ENCODE measurements at places on chromosomes 13 and 19.

DNA sequence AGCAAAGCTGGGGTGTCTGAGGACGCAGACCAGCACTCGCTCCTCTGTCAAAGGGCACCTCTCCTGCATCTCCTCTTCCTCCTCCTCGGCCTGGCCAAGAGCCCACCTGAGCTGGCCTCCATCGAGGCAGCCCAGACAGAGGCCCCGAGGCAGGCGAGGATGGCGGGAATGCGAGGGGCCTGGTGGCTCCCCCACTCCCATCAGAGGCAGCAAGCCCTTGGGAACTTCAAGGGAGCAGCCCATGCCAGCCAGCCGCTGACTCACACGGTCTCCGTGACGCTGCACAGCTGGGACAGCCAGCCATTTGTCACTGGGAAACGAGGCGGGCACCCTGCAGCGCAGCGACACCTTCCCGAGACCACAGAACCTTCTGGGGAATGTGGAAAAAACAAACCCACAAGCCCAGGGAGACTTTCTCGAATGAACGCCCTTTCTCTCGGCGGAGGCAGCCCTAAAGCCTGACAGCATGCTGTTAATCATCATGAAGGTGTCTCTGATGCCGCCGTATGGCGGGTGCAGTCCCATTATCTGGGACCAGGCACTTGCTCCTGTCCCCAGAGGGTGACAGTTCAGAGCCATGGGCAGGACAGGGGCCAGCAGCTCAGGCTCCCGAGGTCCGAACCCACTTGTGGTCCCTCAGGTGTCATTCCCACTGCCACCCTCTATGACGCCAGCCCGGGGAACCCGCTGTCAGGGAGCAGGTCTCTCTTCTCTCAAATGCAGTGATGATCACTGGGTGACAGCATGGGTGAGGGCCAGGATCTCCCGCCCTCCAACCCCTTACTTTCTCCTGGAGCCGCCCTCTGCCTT lies 53.0 kb downstream of the PEPD start:
- no peak for DNase-seq

GRCh38 chr19:42250666-42251531 lies 4.0 kb downstream of the ERF start:
- no peak for DNase-seq

GRCh38 chr19:835210-835810 lies 5.5 kb upstream of the PRTN3 start:
- no peak for DNase-seq

- DNase-seq = no peak
These were observed 20.1 kb downstream of the PABPC3 start for GRCh38 chr13:25116044-25116443.

DNA sequence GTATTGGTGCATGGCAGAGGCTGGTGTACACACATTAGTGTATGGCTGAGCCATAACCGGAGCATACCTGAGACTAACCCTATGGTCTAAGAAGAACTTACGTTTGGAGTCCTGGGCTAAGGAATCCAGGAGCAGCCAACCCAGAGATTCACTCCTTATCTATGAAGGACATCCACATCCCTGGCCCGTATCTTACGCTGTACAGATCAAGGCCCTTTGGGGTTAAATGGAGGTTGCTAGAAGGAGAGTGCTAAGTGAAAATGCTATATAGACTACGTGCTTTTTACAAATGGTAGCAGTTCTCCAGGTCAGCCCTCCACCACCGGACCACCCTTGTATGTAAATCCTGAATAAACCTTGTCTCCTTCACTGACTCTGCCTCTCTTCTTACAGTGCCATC lies 1.9 kb upstream of the SUGT1 start:
- DNase-seq = no peak

- DNase-seq = no peak
These were observed 33.4 kb upstream of the KLF5 start for GRCh38 chr13:73025217-73026012.

GRCh38 chr13:94053986-94054593 lies 425.4 kb downstream of the DCT start:
- no peak for DNase-seq

- no peak for DNase-seq
These were observed 336.0 kb downstream of the SUCLA2 start for GRCh38 chr13:47665043-47665442.

DNA sequence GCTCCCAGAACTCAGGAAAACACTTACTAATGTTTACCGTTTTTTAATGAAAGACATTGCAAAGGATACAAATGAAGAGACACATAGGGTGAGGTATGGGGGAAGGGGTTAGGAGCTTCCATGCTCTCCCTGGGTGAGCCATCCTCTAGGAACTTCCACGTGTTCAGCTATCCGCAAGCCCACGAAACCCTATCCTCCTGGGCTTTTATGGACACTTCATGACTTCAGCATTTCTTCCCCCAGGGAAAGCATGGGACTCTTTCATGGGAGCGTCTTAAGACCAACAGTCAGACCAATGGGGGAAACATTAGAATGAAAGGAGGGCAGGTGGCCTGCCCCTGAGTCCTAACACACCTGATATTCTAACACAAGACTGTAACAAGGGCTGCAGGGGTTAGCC lies 6.6 kb upstream of the ESD start:
- DNase-seq = no peak

DNA sequence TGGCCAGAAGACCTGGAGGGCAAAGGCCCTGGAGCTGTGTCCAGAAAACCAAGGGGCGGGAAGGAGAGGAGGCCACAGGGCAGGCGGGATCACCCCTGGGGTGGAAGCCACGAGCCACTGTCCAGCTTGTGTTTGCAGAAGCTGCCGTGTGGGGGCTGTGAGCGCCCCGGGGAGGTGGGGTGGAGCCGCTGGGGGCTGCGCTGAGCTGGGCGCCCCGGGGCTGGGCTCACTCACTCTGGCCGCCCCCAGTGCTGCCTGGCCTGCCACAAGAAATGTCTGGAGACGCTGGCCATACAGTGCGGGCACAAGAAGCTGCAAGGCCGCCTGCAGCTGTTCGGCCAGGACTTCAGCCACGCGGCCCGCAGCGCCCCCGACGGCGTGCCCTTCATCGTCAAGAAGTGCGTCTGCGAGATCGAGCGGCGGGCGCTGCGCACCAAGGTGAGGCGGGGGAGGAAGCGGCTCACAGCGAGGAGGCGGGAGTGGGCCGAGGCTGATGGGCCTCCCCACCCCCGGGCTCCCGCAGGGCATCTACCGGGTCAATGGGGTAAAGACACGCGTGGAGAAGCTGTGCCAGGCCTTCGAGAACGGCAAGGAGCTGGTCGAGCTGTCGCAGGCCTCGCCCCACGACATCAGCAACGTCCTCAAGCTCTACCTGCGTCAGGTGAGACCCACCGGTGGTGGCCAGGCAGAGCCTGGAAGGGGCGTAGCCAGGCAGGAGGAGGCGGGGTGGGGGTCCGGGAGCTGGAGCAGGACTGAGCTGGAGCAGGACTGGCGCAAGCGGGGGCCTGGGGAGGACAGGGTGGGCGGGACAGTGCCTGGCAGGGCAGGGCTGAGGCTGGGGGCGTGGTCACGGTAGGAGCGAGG lies 13.6 kb downstream of the POLR2E start:
- DNase-seq = no peak

DNA sequence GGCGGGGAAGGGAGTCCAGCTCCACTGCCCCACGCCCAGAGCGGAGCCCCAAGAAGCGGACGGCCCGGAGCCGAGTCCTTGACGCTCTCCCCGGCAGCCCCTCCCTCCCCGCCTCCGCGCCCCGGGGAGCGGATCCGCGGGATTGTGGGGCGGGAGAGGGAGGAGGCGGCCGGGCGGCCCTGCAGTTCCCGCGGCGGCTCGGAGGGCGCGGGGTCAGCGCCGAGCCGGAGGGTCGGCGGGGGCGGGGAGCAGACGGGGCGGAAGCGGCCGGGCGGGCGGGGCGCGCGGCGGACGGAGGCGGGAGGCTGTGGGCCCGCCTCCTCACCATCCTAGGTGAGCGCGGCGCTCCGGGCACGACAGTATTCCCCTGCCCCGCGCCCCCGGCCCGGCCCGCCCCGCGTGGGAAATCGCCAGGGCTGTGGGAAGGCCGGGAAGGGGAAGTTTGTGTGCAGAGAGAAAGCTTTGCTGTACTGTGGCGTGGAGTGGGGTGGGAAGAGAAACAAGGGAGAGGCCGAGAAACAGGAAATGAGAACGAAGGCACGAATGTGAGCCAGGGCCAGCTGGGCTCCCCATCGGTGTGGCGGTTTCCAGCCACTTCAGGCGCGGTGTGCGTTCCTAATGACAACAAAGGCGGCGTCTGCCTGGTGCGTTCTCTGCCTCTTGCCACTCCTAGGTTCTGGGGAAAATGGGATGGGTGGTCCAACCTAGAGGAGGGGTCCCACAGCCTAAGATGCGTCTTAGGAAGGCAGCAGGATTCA lies 1.3 kb upstream of the KLF12 start:
- peak; percentile 30 for DNase-seq

GRCh38 chr19:19426799-19427198 lies 21.3 kb downstream of the GATAD2A start:
- DNase-seq = no peak

DNA sequence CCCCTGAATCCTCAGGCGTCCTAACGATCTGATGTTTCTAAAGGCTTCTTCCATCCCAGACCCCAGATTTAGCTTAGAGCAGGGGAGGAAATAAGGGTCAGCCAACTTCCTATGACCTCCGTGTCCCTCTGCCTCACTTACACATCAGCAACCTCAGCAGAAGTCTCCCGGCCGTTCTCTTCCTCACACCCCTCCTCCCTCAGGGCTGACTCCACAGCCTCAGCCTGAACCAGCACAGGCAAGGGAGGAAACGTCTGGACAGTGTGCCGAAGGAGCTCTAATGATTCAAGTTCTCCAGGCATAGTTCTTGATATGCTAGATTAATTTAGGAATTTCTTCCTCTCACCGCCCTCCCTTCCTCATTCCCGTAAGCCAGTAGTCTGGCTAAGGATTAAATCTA lies 121.4 kb downstream of the NUFIP1 start:
- no peak for DNase-seq

DNA sequence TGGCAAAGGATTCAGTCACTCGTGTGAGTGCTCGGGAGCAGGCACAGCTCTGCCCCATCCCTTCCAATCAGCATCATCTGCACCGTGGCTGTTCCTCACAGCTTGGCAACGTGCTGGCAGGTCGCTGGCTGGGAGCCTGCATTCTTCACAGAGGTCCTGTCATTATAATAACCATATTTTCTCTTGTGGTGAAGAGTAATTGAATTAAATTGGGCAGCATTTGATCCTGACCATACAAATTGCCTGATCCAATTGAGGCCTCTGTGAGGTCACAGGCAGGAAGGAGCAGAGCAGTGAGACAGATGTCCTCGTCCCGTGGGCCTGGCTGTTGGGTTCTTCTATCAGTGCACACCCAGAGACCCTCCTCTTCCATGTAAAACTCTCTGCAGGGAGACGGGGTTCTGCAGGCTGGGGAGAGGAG lies 407.8 kb downstream of the COG6 start:
- no peak for DNase-seq

DNA sequence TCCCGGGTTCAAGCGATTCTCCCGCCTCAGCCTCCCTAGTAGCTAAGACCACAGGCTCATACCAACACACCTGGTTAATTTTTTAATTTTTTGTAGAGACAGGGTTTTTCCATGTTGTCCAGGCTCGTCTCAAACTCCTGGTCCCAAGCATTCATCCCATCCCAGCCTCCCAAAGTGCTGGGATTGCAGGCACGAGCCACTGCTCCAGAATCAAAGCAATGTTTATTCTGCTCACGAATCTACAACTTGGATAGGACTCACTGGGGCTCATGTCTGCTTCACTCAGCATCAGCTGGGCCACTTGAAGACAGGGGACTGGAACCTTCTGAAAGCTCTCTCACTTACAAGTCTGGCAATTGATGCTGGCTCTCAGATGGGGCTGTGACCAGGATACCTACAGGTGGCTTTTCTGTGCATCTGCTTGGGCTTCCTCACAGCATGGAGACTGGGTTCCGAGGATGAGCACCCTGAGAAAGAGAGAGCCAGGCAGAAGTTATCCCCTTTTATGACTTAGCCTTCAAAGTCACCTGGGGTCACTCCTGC lies 8.2 kb upstream of the ZNF792 start:
- DNase-seq = no peak

DNA sequence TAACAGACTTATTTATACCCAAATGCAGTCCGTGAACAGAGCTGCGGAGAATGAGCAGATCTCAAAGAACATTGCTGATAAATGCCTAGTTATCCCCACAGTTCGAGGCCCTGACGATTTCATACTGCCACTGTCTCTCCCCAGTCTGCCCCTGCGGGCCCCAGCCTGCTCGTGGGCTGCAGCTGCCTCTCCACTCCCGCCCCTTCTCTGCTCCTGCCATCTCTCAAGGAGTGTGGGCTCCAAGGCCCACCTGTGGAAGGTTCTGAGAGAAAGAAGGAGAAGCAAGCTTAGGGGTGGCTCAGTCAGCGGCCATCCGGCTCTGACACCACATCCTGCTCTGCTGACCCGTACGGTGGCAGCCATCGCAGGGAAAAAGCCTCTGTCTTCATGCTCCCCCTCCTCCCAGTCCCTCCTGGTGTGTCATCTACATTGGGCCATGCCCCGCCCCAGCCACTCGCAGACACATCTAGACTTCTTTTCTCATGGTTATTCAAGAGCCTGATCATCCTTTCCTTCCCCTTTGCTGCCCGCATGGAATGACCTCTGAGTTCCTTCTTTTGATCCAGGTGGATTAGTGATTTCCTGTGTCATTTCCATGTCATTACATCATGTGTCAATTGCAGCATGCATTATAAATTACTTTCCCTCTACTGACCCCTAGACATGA lies 52.0 kb downstream of the EPS15L1 start:
- DNase-seq = no peak

- no peak for DNase-seq
These were observed 13.1 kb upstream of the TICAM1 start for GRCh38 chr19:4844348-4845179.
